Activated CD4-positive, alpha-beta memory T cell treated with anti-CD3 and anti-CD28 coated beads for 36 hours (primary cell): ENCODE measurements at places on chromosomes 6 and 20. TPM values are rescaled to one million over a fixed set of nuclear protein-coding genes. Genes with fewer than 3 reads are reported as not detected.

DNA sequence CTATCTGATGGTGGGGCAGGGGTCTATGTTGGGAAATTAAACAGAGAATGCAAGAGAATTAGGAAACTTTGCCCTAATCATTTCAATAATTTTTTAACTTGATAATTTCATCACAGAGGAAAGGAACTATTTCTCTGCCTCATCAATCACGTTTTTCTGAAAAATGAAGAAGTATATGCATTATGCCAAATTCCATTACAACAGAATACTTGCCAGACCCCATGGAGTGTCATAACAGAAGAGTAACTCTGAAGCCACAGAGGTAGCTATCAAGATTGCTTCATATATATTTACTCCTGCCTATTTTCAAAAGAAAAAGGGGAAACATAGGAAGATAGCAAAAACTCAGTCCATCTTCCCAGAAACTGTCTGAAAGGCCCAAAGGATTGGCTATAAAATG, 5.7 kb upstream of the USP49 start:
- DNase-seq: no peak

GRCh38 chr6:157714153-157714490, 108.9 kb upstream of the SNX9 start:
- DNase-seq: no peak

DNA sequence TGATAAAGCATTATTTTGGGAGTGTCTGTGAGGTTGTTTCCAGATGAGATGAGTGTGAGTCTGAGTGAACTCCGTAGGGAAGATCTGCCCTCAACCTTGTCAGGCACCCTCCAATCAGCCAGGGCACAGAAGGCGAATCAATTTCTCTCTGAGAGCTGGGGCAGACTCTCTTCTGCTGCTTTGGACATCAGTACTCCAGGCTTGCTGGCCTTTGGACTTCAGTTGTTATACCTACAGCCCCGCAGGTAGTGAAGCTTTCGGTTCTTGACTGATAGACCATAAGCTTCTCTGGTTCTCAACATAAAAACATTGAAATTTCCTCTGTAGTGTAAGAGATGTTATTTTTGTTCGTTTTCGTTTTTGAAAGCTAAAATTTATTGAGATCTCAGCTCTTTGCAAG, 71.4 kb downstream of the MAFB start:
- DNase-seq: no peak

Gene MOG
- total RNA-seq: not detected

GRCh38 chr6:44002067-44002592, 125.1 kb downstream of the MRPL14 start:
- no peak for DNase-seq

Gene SYCP2L
- total RNA-seq: not detected

Gene CEP162
- total RNA-seq: 6.3 TPM

GRCh38 chr20:32970115-32970972, 33.9 kb downstream of the SUN5 start:
- peak; percentile 8 for DNase-seq
